ENCODE measurements at places on chromosomes 5 and 9.

GRCh38 chr9:111190347-111190746 is 139.7 kb downstream of the OR2K2 start:
- no peak for DNase-seq

- DNase-seq, result no peak
Measured at GRCh38 chr5:78362220-78362619, 1.8 kb downstream of the SCAMP1 start.

- no peak for DNase-seq
Measured at GRCh38 chr5:154334406-154335064, 111.3 kb upstream of the SAP30L start.

GRCh38 chr5:42753099-42753498 is 3.5 kb upstream of the CCDC152 start:
- no peak for DNase-seq

DNA sequence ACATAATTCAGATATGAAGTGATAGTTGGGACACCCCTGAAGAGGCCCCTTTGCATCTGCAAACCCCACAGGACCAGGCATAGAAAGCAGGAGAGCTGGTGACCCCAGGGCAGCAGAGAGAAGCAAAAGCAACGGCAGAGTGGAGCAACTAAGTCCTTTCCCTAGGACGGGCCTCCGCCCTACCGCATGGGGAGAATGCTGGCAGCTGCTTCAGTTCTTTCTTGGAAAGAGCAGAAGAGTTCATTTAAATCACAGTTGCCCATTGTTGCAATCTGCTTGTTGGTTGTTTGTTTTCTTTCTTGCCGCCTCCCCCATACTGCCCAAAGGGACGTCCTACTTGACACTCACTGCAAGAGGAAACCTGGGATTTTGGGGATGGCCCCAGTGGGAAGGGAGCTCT is 126.2 kb downstream of the ADAMTS16 start:
- no peak for DNase-seq

DNA sequence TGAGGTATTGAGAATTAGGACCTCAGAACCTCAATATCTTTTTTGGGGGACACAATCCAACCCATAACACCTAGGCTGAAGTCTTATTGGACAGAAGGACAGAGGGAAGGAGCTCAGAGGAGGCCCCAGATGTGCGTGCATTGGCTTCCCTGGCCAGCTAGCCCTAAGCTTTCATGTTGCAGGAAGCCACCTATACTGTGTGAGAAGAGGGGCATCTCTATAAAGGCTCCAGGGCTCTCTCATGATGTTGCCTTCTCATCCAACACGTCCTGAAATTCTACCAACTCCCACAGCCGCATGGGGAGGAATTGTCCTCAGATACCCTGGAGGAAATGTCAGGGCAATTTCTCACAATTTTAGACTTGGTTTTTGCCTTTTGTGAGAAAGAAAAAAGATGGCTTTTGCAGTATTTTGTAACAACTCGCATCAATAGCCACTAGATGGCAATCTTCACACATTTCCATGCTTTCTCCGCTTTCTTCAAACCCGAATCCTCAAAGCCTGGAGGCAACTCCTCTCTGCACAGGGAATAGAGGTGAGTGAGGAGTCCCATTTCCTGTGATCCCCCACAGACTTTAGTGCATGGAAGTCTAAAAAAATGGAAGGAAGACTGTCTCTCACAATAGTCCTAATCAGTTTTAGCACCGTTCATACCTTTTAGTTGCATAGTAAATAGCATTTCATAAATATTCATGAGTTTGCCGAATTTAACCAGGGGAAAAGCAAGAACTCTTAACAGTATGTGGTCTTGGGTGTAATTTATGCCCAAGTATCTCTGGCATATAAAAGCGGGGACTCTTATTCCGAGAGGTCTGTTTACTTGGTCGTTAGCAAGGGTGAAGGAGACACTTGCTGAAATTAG is 7.4 kb upstream of the PPP3R2 start:
- peak; percentile 52 for DNase-seq

GRCh38 chr5:171801-172331 is 19.4 kb upstream of the LRRC14B start:
- no peak for DNase-seq

DNA sequence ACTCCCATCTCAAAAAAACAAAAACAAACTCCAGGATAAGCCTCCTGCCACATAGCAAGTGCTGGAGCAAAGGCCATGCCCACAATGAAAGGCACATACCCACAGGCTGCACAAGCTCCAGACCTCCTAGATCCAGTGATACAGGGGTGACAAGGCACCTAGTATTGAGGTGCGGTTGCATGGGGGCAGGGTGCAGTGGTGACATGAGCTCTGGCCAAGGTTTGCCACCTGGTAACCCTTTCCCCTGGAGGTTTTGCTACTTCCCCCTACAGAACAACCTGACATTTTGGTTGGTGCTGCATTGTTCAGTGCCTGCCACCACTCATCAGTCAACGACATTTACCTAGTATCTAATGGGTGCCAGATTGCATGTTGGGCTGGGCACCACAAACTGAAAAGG is 14.5 kb downstream of the CDKN2AIPNL start:
- no peak for DNase-seq

GRCh38 chr5:9170026-9170425 is 375.8 kb downstream of the SEMA5A start:
- DNase-seq, result peak; percentile 57

DNA sequence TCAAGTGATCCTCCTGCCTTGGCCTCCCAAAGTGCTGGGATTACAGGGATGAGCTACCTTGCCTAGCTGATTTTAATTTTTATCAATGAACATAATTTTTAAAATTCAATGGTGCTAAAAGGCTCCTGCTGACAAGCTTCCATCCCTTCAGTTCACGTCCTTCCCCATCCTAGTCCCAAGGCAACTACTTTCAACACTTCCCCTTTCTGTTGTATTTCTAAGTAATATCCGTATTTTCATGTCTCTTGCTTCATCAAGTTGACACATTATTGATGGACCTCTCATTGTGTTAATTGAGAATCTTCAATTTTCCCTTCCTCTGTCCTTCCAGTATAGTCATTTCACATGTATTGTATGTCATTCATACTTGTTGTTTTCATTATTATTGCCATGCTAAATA is 93.8 kb upstream of the RASGRF2 start:
- DNase-seq, result no peak

DNA sequence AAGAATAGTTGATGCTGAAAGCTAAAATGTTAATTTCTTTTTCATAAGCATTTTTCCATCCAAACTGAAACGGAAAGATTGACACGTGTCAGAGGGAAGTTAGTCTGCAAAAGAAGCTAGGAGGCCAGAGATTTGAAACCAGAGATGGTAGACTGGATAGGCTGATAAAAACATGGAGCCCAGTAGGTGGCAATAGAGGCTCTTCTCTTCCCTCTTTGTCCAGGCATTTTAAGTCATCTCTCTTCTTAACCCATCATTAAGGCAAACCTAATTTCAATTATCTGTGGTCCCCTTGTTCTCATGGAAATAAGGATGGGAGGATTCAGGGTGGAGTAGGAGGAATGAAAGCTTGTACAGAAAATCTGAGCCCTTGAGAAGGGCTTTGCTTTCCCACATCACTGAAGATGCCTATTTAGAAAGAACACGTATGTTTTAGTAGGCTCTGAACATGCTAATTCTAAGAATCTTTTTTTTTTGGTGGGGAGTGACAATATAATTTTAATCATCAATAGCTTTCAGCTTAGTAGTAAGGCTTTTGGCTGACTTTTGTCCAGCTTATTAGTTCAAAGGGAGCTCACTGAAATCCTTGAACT is 66.6 kb downstream of the ZNF474 start:
- peak; percentile 56 for DNase-seq

DNA sequence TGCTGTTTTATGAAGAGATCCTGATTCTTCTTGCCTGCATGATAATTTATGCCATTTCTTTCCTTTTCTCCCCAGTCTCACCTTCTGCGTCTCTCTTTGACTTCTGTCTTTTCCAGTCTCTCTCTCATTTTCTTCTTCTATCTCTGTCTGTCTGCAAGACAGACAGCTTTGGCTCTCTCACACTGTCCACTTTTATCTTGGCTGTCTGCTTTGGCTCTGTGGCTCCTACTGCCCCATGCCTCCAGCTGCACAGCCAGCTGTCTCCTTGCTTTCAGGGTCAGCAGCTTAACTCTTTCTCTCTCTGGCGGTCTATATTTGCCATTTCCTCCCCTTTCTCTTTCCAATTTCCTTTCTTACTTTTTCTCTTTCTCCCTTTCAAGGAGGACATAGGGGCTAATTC is 971.1 kb upstream of the COX7C start:
- no peak for DNase-seq

DNA sequence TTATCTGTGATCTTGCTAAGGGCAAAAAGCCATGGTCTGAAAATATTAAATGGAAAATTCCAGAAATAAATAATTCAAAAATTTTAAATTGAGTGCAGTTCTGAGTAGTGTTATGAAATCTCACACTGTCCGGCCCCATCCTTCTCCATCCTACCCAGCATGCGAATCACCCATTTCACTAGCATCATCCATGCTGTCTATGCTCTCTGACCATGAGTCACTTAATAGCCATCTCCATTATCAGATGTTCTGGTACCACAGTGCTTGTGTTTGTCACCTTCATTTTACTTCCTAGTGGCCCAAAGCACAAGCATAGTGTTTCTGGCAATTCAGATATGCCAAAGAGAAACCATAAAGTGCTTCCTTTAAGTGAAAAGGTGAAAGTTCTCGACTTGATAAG is 63.3 kb upstream of the SMC5 start:
- DNase-seq, result peak; percentile 60

GRCh38 chr5:38751103-38751502 is 94.7 kb upstream of the OSMR start:
- no peak for DNase-seq

GRCh38 chr5:144487207-144487606 is 316.5 kb downstream of the KCTD16 start:
- DNase-seq, result no peak

- DNase-seq, result peak; percentile 74
Measured at GRCh38 chr5:53877243-53877642, 316.8 kb downstream of the NDUFS4 start.

DNA sequence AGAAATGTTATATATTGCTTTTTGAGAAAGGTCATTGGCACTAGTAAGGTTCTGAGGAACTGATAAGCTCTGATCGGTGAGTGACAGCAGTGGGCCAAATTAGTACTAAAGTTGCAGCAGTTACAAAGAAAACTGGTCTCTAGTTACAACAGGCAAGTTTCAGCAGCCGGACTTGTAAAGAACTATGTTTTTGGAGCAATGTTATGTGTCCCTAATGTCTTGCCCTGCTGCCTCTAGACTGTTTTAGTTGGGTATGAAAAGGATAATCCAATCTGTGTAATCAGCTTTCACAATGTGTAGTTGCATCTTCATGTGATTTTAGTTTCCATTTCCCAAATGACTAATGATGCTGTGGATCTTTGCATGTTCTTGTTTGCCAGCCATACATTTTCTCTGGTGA is 113.5 kb downstream of the CAMK4 start:
- DNase-seq, result no peak

GRCh38 chr9:2134391-2134790 is 119.2 kb downstream of the SMARCA2 start:
- DNase-seq, result no peak

DNA sequence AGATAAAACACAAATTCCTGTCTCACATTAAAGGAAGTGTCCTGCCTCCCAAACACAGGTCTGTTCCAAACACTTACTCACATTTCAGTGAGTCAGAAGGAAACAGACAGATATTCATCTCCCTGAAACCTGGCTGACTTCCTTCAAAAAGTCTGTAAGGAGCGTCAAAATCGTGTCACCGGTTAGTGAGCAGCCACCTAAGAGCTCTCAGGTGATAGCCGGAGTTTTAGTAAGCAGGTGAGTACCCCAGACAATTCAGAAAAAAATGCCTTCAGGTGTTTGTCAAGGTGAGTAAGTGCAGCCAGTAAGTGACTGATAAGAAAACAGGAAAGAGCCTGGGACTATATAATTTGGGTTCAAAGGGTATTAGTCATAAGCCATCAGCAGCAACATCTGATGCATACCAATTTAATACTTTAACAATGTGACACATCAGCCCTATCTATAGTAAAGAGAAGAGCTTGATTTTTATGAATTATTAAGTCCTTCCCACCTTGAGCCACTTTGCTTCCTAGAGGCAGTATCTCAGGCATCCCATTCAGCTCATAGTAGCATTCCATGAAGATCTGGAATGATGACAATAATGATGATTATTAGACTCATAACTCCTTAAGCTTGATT is 1.3 kb upstream of the ITGA2 start:
- DNase-seq, result peak; percentile 20
